ENCODE measurements at places on chromosomes 11 and 22.
A peak's percentile ranks its signal among the peaks of the same experiment; 100 is the strongest.

- no peak for DNase-seq
Observed at GRCh38 chr11:117730208-117730800, 66.7 kb downstream of the DSCAML1 start.

DNA sequence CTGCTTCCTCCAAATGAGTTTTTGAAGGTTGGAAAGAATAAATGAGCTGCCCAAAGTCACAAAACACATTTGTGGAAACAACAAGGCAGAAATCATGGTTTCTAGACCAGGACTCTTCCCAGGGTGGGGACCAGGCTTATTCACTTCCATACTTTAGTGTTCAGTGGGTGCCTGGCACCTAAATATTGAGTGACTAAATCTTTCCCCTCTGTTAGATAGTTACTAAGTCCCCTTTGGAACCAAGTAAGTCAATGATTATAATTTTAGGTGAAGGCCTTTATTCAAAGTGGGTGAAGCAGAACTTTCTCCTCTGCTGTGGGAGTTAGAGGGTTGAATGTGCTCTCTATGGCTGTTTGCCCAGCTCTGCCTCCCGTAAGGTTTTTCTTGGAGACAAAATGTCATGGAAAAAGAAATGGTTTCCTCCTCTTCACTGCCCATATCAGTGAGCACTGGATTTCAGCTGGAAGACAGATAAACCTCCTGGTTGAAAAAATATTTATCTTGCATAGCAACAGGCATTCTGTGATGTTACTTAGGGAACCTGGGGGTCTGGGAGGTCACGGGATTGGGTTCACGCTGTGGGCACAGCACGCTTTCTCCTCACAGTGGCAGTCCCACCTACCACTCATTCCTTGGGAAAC lies 117.8 kb downstream of the CCDC81 start:
- DNase-seq, result no peak

- DNase-seq, result no peak
Observed at GRCh38 chr11:116207019-116207418, 565.8 kb downstream of the BUD13 start.

GRCh38 chr11:108916290-108916689 lies 251.4 kb downstream of the DDX10 start:
- no peak for DNase-seq

- DNase-seq, result no peak
Observed at GRCh38 chr11:13939961-13940906, 22.3 kb upstream of the SPON1 start.

DNA sequence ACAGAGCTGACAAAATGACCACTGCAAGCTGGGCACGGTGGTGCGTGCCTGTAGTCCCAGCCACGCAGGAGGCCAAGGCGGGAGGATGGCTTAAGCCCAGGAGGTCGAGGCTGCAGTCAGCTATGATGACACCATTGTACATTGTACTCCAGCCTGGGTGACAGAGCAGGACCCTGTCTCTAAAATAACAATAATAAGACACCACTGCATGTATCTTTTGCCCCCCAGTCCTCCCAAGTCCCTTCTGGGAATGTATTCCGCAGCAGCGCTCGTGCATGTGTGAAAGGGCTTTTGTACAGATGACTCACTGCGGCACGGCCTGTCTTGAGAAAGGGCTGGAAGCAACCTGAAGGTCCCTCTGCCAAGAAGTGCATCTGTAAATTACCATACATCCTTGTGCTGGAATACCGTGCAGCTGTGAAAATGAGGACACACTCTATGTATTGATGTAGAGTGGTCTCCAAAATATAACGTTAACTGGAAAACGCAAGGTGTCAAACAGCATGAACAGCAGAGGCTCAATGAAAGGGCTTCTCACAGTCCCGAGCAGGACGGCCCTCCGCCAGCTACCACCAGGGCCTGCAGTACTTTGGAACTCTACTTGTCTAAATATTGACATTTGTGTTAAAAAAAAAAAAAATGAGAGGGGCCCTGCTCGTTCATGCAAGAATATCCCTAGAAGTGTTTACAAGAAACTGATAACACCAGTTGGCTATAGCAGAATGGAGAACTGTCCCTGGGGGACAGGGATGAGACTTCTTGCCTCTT lies 9.0 kb upstream of the CDC42EP2 start:
- no peak for DNase-seq

DNA sequence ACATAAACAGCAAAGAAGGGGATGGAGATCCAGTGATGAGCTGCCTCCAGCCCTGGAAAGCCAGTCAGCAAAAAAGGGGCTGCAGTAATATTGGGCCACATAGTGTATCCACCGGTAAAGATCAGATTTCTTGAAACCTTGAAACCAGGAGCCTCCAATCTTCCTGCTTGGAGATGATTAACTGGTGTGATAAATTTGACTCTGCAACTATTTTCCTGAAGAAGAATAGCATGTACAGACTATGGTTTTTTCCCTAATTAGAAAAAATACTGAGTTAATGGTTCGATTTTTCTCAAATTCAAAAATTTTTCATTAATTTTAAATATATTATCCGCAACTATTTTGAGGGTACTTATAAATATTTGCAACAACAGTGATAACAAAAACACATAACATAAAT lies at the start of gene OR51B2:
TSS of gene OR51B2 (minus strand) at position 101 of the 400 bp plus-strand sequence. CDS start at position 101, 0 bp downstream.
- no peak for DNase-seq

GRCh38 chr11:105670811-105671210 lies 60.9 kb downstream of the GRIA4 start:
- DNase-seq, result peak; percentile 19

DNA sequence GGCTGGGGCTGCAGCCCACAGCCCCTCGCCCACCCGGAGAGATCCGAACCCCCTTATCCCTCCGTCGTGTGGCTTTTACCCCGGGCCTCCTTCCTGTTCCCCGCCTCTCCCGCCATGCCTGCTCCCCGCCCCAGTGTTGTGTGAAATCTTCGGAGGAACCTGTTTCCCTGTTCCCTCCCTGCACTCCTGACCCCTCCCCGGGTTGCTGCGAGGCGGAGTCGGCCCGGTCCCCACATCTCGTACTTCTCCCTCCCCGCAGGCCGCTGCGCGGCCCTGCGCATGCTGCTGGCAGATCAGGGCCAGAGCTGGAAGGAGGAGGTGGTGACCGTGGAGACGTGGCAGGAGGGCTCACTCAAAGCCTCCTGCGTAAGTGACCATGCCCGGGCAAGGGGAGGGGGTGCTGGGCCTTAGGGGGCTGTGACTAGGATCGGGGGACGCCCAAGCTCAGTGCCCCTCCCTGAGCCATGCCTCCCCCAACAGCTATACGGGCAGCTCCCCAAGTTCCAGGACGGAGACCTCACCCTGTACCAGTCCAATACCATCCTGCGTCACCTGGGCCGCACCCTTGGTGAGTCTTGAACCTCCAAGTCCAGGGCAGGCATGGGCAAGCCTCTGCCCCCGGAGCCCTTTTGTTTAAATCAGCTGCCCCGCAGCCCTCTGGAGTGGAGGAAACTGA lies 731 bp downstream of the GSTP1 start:
- no peak for DNase-seq

DNA sequence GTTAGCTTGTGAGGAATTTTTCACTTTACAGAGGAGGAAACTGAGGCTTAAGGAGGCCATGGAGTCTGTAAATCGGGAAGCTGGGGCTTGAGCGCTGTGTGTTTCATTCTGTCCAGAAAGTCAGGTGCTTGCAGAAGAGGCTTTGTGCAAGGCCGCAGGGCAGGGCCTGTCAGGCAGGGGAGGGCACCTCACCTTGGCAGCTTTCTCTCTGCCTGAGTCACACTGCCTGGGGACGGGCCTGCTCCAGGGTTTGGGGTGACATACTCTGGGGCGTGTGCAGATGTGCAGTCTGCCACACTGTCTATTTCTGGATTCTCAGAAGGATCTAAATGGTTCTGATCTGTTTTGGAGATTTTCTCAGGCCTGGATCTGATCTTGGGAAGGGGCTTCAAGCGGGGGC lies 8.4 kb downstream of the INCENP start:
- no peak for DNase-seq

- no peak for DNase-seq
Observed at GRCh38 chr11:122618927-122619326, 36.6 kb upstream of the UBASH3B start.

DNA sequence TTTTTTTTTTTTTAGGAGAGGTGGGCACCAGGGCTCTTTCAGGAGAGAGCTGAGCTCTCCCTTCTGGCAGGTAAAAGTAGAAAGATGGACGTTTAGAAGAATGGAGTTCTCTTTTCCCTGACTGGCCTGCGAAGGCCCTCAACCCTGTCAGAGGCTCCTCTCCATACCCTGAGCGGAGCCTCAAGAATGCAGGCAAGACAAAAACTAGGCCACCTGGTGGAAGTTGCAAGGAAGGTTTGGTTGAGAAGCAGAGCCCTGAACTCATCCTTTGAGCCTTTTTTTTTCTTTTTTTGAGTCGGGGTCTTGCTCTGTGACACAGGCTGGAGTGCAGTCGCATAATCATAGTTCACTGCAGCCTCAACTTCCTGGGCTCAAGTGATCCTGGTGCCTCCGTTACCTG lies 1.4 kb downstream of the OTOG start:
- no peak for DNase-seq

DNA sequence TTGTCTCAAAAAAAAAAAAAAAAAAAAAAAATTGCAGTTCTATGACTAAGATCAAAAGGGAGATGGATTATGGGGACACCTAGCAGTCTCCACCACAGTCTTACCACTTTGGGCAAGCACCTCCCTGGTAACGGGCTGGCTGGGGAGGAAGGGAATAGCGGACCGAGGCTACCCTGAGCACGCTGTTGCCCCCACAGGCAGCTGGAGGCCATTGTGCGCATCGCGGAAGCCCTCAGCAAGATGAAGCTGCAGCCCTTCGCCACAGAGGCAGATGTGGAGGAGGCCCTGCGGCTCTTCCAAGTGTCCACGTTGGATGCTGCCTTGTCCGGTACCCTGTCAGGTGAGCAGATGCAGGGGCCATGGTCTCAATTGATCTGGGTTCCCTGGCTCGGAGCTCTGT lies 21.2 kb downstream of the MCM5 start:
- DNase-seq, result no peak
